Naive thymus-derived CD8-positive, alpha-beta T cell (primary cell): ENCODE measurements at places on chromosomes 5 and 9.

GRCh38 chr9:23979491-23979890 is 153.5 kb upstream of the ELAVL2 start:
- DNase-seq: no peak

DNA sequence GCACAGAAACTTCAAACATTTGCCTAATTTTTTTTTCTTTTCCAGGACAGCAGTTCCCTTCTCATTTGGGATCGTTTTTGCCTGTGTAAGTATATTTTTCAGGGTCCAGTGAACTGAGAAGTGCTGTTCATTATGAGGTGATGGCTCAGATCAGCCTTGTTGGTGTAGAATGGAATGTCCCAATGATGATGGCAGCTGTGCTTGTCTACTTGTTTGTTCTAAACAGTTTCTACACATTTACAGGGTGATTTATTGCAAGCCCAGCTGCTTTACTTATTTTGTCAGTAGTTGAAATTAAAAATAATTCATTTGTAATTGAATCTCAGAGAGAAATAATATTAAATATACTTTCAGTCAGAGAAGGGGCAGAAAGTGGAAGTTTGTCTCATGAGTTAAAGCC is 337.6 kb upstream of the SEMA6A start:
- DNase-seq: no peak

DNA sequence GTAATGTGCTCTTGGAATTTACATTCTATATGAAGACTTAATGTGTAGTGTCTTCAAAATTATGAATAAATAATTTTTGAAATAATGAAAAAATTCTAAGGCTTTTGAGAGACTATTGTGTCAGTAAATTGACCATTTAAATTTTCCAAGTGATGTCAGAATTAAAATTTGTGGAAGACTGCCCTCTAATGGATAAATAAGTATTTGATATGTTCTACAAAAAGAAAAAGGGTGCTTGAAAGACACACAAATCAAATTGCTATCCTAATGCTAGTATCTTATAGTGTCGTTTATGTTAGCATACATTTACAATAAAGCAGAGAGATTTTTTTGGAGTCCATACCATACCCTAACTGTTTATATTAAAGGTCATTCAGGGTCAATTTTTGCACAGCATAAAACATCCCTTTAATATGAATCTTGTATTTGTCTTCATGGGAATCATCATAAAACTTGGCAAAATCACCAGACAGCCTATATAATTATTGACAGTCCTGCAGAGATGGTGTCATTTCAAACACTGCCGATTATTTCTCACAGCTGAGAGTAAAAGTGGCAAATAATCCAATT is 120.8 kb upstream of the SLC27A6 start:
- no peak for DNase-seq

DNA sequence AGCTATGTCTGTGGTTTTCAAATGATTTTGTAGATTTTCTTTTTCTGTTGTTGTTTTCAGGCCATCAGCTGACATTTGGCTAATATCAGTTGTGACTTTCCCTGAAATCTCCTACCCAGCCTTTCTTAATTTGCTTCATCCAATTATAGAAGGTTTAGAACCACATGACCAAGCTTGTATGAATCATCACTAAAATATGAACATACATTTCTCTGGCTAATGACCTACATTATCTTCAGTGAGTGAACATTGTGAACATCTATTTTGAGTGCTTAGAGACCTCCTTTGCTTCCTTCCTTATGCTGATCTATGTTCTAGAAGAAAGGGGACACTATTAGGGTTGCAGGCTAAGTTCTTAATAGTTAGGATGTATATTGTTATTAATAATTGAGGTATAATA is 532.5 kb downstream of the RAB3C start:
- DNase-seq: no peak

GRCh38 chr9:75139201-75139600 is 50.9 kb downstream of the OSTF1 start:
- DNase-seq: no peak

GRCh38 chr5:11322133-11322532 is 561.1 kb upstream of the DAP start:
- DNase-seq: no peak

GRCh38 chr5:91484662-91485061 is 101.5 kb upstream of the ARRDC3 start:
- DNase-seq: no peak

- peak; percentile 54 for DNase-seq
These were observed 33.8 kb upstream of the DTWD2 start for GRCh38 chr5:119022017-119022745.

GRCh38 chr5:5558102-5558501 is 135.6 kb downstream of the ICE1 start:
- no peak for DNase-seq

GRCh38 chr5:154388842-154389241 is 57.0 kb upstream of the SAP30L start:
- no peak for DNase-seq

DNA sequence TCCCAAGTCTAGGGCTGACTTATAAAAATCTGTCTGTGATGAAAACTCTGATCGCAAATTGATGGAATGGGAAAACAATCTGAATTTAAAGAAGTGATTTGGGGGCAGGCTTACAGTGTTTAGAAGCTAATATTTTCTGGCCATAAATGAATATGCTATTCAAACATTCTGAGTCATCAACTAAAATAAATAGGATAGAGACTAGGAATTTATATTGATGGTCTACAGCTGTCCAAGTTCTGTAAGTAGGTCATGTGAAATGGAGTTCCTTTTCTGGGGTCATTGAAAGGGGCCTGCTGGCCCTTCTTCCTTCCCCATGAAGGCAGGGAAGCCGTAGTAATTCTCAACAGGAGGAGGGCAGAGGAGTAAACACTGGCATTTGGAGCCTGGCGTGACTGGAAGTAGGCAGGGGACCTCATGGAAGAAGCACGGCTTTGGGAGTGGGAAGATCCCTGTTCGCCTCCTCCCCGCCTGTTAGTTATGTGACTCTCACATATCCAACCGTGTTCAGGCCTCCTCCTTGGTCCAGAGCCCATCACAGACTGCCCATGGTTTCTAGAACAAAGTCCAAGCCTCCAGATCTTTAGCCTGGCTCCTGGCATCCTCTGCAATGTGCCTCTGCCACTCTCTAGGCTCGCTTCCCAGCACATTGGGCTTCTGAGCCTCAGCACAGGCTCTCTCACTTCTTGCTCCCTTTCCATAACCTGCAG is 31.7 kb downstream of the ALG2 start:
- DNase-seq: no peak

- DNase-seq: no peak
These were observed 19.4 kb downstream of the LHX2 start for GRCh38 chr9:124030969-124031451.

GRCh38 chr9:121206516-121207370 is 5.1 kb upstream of the RAB14 start:
- DNase-seq: no peak

GRCh38 chr5:139592289-139592688 is 31.1 kb downstream of the UBE2D2 start:
- no peak for DNase-seq

GRCh38 chr5:64947801-64948200 is 179.1 kb downstream of the CWC27 start:
- no peak for DNase-seq

- DNase-seq: no peak
These were observed 13.6 kb upstream of the MTMR12 start for GRCh38 chr5:32326216-32326772.

GRCh38 chr9:126701813-126702140 is 88.0 kb downstream of the LMX1B start:
- DNase-seq: peak; percentile 43

DNA sequence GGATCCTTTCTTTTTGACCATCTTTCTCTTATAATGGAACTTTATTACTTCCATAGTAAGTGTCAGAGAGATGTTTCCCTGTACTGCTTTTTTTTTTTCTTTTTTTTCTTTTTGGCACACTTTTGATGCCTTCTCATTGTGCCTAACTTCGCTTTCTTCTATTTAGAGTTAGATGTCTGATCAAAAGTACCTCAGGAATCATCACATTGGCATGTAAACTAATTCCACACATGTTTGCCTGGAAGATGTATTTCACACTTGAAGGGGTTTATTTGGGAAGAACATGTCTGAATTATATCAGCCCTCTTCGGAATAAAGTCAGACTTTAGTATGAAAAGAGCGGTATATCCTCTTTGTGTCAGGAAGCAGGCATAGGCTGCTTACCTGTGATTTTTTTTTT is 35.1 kb downstream of the SMARCA2 start:
- DNase-seq: no peak

GRCh38 chr5:39870137-39870536 is 445.4 kb upstream of the DAB2 start:
- DNase-seq: no peak

DNA sequence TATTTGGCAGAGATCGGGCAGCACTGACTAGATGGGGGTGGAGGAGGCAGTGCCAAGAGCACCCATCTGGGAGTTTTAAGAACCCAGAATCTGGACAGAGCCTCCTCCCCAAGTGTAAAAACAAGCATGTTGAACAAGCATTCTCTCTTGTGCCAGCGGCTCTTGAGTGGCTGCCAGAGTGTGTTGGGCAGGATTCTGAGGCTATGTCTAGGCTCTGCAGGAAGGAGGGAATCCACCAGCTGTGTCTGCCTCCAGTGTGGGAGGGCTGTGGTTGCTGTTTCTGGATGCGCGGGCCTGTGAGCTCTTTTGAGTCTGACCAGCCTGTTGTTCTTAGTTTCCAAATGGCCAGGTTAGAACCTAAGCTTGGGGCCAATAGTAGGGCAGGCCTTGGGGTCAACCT is 39.8 kb downstream of the HMCN2 start:
- no peak for DNase-seq

GRCh38 chr9:125749287-125749935 is 2.2 kb downstream of the PBX3 start:
- no peak for DNase-seq

DNA sequence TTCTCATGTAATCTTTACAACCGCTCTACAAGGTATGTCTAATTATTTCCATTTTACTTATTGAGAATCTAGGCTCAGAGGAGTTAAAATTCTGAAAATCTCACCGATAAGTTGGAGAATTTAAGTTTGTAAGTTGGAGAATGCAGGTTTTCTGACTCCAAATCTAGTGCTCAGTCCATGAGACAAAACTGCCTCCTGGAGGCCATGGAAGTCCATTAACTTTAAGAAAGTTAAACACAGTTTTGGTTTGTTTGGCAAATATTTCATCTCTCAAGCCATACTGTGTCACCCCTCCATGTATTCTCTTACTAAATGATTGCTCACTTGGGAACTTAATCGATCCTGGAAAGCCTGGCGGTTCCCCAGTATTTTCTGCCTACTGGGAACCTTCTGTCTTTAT is 52.6 kb downstream of the INIP start:
- DNase-seq: no peak

- DNase-seq: no peak
These were observed 155.0 kb upstream of the PANK3 start for GRCh38 chr5:168734119-168734518.

DNA sequence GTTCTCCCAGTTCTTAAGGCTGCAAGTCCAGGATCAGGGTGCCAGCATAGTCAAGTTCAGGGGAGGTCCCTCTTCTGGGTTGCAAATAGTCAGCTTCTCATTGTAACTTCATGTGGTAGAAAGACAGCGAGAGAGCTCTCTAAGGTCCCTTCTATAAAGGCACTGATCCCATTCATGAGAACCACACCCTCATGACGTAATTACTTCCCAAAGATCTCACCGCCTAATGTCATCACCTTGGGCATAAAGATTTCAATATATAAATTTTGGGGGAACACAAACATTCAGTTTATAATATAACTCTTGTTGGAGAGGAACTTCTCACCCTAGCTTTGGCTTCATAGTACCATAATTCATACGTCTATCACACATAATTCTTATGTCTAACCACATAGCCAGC is 203.9 kb upstream of the VLDLR start:
- no peak for DNase-seq

- no peak for DNase-seq
These were observed 160.4 kb downstream of the SIL1 start for GRCh38 chr5:139037732-139038131.

- no peak for DNase-seq
These were observed 31.0 kb downstream of the GOLGA2 start for GRCh38 chr9:128244837-128245231.

DNA sequence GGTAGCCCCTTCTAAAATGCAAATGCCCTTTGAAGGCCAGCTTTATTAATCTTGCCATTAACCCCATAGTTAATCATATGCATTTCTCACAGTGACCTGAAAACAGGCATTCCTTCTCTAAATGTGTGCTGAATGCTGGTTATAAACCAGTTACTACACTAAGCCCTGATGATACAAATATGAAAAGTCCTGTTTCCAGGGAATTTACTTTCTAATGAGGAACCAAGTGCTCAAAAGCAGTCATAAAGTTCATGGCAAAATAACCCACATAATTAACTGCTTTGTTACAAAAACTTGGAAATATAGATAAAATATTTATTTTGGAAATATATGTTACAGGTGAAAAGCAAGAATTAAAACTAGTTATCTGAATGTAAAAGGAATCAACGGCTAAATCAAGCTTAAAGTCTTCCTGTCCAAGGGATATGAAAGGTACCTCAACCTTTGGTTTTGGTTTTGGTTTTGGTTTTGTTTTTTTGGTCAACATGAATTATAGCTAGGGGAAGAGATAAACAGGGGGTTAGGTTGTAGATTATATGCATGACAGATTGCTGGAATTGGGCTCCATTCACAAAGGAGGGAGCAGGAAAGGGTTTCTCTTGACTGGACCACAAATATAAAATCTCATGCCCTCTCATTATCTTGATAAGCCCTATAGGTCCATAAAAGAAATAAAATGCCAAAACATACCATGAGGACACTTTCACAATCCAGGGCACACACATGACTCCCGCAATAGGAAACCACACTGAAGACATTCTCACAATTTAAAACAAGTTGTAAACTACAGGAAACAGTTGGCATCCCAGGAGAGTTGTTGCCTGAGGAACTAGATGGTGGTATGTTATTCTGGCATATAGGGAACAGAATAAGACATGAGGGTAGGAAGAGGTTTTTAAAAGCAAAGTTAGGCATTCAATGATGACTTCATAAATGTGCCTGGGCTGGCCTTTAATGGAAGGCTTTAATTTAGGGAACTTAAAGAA is 46.7 kb upstream of the MACIR start:
- DNase-seq: no peak

DNA sequence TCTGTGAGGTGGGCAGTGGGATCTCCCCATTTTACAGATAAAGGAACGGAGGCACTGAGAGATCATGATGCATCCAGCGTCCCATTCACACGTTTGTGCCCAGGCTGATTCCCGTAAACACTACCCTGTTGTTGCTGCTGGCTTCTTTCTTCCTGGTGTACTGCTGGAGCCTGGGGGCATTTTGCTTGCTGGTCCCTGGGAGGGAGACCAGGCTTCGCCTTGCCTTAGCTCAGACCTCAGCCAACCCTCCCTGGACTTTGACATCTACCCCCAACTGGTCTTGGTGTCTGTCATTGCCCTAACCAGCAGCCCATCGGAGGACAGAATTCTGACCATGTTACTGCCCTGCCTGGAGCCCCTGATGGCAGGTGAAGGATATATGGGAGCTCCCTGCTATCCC is 82.4 kb downstream of the ZNF618 start:
- no peak for DNase-seq

- DNase-seq: no peak
These were observed 71.7 kb upstream of the SNX2 start for GRCh38 chr5:122703203-122703602.
